ENCODE measurements at places on chromosomes 5 and 9.

GRCh38 chr5:135986401-135986800 is 31.6 kb upstream of the LECT2 start:
- DNase-seq = no peak

- no peak for DNase-seq
These were observed 731.5 kb upstream of the CDH9 start for GRCh38 chr5:27769748-27770402.

DNA sequence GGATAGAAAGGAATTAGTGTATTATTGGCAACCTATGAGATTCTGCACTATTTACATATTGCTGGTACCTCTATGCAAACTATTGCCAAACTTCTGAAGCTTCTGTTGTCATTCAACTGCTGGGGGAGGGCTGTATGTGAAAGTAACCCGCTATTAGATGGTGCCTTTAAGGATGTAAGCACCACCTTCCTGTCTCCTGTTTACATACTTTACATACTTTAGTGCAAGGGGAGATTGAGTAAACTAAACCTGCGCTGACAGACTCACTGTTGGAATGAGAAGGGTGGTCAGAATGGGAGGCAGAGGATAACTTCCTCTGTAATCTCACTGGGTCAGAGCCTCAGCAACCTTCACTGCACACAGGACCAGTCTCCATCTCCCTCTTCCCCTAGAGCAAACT is 123.8 kb downstream of the NR3C1 start:
- DNase-seq = no peak

GRCh38 chr9:3809724-3810123 is 283.9 kb upstream of the RFX3 start:
- DNase-seq = no peak

DNA sequence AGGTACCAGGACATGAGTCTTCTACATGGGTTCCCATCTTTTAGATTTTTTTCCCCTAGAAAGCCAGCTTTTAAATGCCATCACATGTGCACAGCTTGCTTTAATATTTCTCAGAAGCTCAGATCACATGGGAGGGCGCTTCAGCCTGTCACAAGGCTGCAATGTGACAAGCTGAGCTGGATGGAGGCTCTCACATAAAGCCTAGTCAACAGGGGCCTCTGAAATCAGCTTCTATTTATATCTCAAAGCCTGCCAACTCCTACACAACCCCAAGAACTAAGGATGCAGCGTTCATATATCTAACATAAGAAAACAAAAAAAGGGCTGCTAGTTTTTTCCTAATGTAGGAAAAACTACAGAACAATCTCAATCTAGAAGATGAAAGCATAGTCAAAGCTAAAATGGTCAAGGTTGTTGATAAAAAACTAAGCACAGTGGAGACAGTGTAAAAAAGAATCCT is 2.3 kb downstream of the ZFAND5 start:
- DNase-seq = no peak

DNA sequence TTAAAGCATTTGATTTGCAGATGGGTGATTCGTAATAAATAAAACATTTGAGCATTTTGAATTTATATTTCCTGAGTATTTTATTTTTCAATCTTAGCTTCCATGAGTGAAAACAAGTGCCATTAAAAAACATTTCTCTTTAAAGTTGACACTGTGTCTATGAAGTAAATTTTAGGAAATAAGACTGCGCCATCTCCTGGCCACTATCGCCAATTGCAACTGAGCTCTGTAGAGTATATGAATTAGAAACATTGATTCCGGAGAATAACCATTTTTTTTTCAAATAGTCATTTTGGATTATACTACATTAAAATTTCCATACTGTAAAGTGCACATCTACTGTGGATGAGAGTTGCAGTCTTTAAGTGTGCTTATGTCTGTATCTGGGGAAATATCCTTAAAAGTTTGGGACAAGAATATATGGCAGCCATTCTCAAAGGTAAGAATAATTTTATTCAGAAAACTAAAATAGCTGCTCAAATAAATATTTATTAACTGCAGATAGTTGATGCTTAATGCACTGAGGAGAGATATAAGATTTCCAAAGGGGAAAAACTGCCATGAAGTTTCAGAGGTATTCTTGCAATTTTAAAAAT is 5.9 kb downstream of the DMRTA1 start:
- no peak for DNase-seq

GRCh38 chr9:121640491-121641223 is 10.8 kb upstream of the DAB2IP start:
- DNase-seq = no peak

- no peak for DNase-seq
These were observed 346.9 kb downstream of the DEPDC1B start for GRCh38 chr5:60352992-60353599.

- no peak for DNase-seq
These were observed 78.7 kb upstream of the ACTBL2 start for GRCh38 chr5:57561231-57561842.

GRCh38 chr5:115571441-115571878 is 26.9 kb upstream of the FEM1C start:
- no peak for DNase-seq

DNA sequence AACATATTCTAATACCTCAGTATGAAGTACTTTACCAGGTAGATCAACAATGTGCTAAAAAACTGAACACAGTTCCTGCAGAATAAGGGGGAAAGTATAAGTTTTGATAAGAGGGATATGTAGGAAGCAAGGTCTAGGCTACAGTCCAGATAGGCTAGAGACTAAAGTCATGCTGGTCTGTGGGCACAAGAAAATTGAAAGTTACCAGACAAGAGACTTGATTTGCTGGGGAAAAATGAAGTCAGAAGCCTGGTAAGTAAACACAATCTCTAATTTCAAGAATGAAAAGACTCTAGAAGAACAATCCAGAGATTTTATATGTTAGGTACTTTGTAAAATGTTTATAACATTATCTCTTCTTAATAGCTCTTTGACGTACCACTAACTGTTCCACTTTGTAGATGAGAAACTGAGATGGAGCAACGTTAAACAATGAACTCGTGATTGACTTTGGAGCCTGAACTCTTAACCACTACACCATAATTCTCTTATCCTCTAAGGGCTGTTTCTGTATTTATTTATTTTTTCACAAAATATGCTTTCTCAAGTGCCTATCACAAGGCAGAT is 19.5 kb downstream of the ADAMTS6 start:
- DNase-seq = no peak

DNA sequence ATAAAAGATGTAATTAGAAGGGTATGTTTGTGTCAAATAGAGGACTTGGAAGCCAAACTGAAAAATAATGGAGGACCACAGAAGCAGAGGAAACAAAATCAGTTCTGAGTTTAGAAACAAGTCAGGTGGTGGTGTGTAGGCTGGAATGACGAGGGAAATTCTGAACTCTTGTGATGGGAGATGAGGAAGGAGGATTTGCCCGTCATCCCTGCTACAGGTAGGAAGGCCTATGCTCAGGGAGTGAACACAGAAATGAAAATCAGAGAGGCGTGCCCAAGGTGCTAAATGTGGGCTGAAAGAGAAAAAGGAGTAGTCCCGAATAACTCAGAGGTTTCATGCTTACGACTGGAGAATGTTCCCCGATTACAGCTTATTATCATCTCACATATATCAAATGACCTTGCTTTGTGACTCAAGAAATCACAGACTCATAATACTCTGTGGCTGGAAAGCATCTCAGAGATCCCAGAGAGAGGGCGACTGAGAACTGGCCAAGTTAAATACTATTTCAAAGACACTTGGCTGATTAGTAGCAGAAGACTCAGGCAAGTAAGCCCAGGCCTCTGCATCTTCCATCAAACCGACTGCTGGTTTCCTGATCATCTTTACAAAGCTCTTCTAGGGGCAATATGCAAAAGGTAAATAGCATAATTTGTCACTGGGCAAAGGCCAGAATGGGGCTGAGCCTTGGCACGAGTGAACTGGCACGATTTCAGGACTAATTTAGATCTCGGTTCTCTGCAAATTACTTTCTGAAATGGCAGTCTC is 126.0 kb downstream of the SUSD1 start:
- DNase-seq = no peak

DNA sequence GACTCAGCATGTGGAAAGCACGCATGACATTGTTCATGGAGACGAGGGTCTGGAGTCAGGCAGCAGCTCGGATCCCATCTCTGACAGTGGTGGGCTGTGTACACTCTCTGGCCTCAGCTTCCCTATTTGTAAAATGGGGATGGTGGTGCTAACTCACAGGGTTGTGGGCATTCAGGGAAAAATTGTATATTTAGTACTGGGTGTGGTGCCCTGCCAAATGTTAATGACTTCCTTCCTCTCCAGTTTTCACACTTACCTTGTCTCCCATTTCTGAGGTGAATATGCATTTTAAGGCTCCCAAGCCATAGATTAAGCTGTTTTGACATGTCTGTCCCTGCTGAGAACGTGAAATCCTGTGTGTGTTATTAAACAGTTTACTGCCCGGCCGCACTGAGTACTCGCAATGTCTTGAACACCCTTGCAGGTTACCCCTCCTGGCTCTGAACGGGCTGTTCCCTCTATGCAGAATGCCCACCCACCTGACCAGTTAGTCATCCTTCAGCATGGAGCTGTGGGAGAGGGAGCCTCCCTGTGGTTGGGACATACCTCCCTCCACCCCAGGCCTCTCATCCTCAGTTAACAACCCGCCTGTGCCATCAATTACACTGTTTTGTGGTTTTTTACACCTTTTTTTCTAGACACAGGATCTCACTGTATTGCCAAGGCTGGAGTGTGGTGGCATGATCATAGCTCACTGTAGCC is 25.8 kb downstream of the TJP2 start:
- no peak for DNase-seq

DNA sequence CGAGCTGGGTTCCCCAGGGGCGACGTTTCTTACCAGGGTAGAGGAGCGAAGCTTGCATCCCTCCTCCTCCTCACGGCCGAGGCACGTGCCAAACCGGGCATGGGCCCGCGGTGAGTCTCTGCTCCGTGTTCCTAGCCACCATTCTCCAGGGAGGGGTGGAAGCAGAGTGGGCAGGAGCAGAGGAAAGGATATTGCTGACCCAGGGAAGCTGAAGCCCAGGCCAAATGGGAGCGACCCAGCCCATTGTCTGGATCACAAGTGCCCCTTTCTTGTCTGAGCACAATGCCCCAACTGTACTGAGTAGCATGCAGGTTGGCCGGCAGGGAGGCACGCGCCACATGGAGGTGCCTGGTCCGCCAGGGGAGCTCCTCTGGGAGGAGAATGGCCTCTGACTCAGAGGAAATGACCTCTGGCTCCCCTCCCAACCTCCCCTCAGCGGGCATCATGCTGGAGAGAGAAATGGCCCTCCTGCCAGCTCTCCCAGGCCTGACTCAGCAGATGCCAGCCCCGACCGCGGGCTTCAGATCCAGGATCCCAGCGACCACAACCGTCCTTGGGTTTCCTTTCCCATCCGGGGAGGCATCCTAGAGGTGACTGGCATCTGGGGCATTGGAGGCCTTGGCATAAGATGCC is 1.1 kb downstream of the PRR7 start:
- no peak for DNase-seq

DNA sequence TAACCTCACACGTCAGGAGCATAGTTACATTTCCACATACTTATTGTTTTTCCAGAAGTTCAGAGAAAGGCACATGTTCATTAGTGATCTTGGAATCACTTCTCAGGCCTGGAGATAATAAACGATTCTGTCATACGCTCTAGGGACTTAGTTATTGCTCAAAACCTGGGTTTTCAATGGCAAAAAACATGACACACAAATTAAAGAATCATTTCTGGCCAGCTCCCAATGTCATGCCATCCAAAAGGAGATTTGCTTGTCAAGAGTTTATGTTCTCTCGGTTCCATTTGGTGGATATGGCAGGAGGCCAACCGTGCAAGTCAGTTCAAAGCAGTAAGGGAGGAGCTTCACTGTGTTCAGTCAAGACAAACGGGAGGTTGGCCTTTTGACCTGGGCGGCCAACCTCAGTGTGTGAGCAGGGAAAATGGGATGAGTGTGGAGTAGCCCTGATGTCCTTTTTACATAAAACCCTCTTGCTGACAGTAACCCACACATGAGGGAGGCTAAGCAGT is 123.4 kb downstream of the NXNL2 start:
- peak; percentile 13 for DNase-seq

GRCh38 chr5:102537011-102537410 is 38.2 kb upstream of the SLCO6A1 start:
- DNase-seq = no peak

GRCh38 chr9:75117564-75117963 is 29.2 kb downstream of the OSTF1 start:
- no peak for DNase-seq

DNA sequence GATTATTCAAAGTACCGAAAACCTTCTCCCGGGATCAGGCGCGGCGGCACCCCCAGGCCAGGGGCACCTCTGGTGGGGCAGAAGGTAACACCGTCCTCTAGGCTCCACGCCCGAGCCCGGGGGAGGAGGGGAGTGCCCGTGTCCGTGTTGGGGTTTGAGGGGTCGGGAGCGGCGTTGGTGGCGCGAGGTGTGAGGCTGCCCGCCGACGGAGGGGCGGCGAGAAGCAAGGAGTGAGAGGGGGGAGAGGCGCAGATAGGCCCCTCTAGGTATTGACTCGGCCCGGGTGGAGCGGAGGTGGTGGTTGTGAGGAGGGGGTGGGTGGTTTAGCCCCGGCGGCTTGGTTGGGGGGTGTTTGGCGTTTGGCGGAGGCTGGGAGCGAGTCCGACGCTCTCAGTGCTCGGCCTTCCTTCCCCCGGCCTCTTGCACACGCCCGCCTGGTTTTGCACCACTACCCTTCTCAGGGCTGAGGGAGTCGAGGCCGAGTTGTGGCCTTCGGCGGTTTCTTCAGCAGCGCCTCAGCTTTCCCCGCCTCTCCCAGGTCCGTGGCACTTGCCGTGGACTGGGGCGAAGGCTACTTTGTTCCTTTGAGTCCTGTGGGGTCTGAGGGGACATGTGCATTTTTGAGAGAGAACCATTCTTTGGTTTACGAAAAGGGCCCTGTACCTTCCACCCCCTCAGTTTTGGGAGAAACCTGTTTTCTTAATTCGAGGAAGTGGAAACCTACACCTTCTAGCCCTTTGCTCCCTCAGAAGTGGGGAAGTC is 450 bp downstream of the GPBP1 start:
- no peak for DNase-seq

DNA sequence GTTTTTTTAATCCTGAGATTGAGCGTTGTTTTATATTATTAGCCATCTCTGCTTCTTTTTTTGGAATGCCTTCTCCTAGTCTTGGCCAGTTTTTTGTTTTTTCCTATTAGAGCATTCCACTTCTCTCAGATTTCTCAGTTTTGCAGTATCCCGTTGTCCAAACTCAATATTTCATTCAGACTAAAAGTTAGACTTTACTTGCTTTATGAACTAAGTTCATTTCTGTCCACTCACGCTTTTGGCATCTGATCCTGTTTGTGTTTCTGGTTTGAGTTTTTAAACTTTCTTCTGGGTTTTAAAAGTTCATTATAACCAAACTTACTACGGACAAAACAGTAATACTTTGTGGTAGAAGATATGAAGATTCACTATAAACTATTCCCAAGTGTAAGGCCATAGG is 288.3 kb upstream of the MPDZ start:
- no peak for DNase-seq

GRCh38 chr5:34539183-34539582 is 116.9 kb upstream of the RAI14 start:
- no peak for DNase-seq

Measured in LNCaP clone FGC (cell line).